ENCODE measurements at places on chromosomes 13 and 19.

- DNase-seq = no peak
Observed at GRCh38 chr13:24068472-24068871, 92.0 kb upstream of the SPATA13 start.

DNA sequence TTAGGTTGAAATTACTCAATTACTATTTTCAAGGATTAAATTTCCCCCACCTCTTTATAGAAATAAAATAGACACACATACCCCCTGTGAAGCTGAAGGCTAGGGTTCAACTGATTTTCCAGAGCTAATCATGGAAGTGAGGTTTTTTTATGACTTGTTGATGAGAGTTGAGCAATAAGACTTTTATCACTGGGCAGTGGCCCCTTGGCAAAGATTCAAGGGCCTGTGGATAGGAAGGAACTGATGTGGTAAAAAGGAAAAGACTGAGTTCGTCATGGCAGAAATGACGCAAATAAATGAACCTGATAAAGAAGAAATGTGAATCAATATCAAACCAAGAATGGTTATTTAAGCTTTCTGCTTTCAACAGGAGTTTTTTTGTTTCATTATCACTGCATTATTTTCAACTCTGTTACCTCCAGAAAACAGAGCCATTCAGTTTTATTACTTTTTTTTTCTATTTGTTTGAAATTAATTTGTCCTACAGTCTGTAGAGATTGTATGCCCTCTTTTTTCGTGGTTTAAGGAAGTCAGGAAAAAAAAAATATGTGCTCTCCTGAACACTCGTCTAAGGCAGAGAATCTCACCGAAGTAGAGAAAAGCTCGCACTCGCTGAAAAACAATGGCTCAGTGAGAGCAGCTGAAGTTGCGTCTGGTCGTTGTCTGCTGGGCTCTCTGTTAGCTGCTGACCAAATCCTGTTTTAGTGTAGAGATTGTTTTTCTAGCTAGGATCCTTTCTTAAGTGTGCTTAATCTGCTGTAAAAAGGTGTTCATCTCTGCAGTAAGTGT lies 38.9 kb downstream of the STOML3 start:
- no peak for DNase-seq

DNA sequence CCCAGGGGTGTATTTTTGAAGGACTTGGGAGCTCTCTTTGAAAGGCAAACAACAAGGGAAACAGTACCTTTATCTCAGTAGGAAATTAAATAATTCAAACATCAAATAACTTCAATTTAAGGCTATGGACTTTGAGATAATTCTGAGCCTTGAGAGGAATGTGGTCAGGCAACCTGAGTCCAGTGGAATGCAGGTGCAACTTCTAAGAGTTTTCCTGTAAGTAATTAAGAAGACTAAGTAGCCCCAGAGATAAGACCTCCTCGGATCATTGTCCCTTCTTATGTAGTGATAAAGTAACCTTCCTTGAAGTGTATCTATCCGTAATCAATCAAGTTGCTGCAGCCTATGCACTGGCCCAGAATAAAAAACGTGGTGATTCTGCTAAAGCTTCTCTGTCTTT lies 29.2 kb downstream of the ZNF701 start:
- DNase-seq = no peak

DNA sequence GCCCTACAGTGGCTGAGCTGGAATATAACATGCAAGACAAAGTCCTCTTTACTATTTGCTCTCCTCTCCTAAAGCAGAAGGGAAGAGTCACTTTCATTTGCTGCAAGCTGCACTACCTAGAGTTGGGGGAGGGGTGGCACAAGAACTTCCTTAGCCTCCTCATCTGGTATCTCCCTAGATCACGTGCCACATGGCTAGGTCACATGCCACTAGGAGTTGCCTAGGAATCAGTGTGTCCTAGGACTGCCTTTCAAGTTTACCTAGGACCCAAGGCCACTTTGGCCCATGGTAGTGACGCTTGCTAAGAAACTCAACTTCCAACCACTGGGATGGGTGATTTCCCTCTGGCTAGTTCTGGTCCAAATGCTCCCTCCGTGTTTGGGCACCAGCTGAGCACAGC lies 625.2 kb downstream of the DIAPH3 start:
- DNase-seq = no peak

DNA sequence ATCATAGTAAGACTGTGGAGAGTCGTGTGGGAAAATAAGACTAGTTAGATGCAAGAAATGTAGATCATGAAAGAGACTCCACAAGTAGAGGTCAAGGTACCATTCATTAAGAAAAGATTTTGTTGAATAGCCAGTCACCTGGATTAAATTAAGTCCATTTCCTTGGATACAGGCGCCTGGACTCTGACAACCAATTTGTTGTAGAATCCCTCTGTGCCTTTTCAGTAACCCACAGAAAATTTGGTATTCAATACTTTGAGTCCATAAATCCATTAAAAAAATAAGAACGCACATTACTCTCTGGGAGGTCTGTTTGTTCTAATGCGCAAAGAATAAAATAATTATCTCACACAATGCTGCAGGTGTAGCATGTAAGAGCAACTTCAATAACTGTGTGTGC lies 469.4 kb downstream of the KLF12 start:
- DNase-seq = no peak

DNA sequence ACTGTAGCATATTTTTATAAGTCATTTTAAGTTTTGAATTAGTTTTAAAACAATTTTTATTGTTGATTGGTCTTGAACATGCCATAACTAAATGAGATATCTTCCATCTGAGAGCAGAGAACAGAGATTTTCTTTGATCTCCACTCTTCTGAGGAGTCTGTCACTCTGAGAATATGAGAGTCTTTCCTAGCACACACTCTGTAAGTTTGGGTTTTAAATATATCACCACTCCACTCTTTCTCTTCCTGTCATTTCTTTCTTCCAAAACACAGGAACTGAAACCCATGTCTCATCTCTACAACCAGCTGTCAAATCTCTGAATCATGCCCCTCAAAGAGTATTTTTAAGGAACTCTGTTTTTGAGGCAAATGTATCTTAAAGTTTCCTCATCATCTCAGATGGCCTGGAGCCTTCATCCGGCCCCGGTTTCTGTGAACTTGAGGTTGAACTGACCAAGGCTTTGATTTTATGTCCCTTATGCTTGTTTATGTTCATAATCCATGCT lies 698.2 kb upstream of the SGCG start:
- DNase-seq = no peak

GRCh38 chr19:2586196-2586595 lies 110.3 kb downstream of the GADD45B start:
- DNase-seq = no peak

DNA sequence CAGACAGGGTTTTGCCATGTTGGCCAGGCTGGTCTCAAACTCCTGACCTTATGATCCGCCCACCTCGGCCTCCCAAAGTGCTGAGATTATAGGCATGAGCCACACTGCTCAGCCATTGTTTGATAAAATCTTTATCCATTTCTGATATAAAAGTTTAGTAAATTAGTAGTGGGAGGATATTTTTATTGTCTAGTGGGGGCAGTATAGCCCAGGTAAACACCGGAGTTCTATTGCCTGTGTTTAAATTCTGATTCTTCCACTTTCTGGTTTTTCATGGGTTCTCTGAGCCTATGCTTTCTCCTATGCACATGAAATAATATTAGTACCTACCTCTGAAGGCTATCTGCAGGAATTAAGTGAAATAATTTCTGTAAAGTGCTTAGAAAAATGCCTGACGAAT lies 20.1 kb upstream of the ARHGEF18 start:
- no peak for DNase-seq

- no peak for DNase-seq
Observed at GRCh38 chr13:30872276-30872594, 33.8 kb upstream of the MEDAG start.

DNA sequence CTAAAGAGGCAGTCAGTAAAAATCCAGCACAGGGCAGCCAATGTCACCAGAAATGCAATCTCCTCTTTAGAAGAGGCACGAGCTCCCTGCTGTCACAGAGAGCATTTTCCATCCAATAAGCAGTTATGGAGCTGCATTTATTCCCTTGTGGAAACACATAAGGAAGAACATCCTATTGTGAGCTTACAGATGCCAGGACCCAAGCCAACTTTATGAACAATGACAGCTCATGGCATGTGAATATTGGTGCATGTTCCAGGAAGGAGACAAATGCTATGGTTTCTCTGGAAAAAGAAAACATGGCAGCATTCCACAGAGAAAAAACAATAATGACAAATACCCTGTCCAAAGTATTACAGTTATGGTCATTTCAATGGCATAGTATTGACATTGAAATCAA lies 955.6 kb downstream of the UQCRFS1 start:
- DNase-seq = no peak

GRCh38 chr19:9835507-9835949 lies 410 bp downstream of the PIN1 start:
- DNase-seq = no peak

GRCh38 chr13:107644136-107644535 lies 571.2 kb downstream of the LIG4 start:
- DNase-seq = no peak

DNA sequence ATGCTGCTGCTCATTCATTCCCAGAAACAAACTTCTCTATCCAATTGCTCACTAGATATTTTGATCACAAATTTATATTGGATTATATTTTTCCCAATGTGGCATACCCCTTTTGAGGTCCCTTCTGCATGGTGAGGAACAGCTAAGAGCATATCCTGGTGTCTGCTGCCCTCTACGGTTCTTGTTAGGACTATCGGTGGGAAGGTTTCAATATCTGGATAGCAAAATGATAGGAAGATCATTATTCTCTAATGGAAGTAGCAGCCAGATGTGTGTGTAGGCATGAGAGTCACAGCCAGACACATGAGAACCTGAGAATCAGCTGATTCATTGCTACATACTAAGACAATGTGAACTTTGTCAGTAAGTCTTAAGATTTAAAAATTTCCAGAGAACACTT lies 1422.4 kb upstream of the MIR17HG start:
- no peak for DNase-seq

DNA sequence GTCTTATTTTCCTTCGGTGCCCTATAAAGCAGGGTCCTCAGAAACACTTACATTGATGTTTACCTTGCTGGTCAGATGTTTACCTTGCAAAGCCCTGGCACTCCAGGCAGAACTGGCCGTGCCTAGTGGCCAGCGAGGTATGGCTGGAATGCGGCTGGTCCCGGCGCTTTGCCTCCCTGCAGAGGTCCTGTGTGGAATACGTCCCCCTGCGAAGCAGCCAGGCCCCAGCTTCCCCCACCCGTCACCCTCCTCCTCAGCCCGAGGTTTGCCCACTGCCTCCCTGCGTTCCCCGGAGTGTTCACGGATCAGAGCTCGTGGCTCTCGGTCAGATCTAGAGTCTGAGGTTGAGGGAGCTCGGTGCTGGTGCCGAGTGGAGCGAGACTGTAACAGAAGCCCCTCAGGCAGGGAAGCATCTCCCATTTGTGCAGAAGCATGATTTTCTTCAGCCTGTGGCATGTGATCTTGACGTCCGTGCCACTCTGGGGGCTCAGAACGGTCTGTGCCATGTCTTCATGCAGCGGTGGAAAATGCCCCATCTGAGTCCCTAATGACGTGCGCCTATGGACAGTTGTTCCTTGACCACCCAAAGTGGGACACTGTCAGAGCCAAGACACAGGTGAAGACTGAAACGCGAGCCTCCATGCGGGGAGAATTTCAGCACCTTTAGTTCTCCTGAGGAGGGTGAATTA lies 54.8 kb upstream of the SOX1 start:
- DNase-seq = no peak

GRCh38 chr13:37984357-37984756 lies 114.8 kb upstream of the TRPC4 start:
- no peak for DNase-seq

DNA sequence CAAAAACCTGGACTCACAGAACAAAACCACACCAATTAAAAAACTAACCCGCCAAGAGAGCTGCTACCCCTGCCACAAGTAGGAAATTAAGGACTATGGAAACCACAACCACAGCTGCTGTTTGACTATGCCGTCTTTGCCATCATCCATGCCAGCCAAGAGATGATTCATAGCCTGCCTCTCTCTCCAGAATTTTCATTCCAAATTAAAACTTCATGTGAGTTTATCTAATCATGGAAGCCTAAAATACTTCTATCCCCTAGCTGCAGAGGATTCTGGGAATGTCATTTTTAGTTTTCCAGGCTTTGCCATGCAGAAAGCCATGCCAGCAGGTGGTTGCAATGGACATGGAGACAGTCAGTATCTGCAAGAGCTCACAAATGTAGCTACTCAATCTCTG lies 27.6 kb upstream of the GTF2F2 start:
- DNase-seq = no peak

DNA sequence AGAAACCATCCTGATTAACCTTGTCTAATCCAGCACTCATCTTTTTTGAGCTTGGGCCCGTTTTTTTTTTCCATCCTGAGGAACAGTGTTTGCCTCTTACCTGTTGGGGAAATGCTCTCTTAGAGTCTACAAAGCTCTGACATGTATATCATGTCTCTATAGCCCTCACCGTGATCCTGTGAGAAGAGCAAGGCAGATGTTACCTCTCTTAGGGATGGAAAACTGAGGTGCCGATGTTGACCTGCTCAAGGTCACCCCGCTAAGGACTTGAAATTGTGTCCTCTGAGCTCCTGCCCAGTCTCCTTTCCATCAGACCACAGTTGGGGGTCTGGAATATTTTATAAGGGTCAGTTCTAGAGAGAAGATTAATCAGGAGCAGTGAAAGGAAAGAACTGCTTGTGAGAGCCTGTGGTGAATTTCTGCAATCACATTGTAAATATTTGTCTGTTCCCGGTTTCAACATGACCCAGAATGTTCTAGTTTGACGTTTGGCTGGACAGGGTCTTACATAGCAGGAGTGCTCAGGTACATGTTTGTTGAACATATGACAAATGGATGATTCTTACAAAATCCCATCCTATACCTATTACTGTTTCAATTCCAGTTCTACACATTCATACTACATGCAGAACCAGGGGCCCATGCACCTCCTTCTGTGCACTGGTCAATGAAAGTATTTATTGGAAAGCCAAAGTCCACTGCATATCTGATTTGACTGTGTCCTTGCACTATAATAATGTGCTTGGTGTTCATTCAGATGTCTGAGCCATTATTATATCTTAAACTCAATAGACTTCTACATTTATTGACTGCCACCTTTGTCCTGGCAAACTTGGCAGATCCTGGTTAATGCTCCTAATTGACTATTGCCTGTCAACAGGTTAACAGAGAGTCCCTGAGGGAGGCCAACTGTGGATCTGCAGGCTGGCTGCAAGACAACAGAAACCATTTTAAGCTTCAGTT lies 12.1 kb downstream of the SLC25A15 start:
- no peak for DNase-seq

DNA sequence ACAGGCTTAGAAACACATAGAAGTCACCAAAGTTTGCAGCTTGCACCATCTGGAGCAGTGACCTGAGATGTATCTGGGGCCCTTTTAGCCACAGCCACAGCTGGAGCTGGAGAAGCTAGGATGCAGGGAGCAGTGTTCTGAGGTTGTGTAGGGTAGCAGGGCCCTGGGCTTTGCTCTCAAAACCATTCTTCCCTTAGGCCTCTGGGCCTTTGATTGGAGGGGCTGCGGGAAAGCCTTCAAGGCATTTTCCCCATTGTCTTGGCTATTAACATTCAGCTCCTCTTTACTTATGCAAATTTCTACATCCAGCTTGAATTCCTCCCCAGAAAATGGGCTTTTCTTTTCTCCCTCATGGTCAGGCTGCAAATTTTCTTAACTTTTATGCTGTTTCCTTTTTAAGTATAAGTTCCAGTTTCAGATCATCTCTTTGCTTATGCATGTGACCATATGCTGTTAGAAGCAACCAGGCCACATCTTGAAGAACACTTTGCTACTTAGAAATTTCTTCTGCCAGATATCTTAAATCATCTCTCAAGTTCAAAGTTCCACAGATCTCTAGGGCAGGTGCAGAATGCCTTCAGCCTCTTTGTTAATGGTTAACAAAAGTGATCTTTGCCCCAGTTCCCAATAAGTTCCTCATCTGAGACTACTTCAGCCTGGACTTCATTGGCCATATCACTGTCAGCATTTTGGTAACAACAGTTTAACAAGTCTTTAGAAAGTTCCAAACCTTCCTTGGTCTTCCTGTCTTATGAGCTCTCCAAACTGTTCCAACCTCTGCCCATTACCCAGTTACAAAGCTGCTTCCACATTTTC lies 48.5 kb downstream of the NBEA start:
- no peak for DNase-seq
